ENCODE measurements at places on chromosomes 7 and 10.

DNA sequence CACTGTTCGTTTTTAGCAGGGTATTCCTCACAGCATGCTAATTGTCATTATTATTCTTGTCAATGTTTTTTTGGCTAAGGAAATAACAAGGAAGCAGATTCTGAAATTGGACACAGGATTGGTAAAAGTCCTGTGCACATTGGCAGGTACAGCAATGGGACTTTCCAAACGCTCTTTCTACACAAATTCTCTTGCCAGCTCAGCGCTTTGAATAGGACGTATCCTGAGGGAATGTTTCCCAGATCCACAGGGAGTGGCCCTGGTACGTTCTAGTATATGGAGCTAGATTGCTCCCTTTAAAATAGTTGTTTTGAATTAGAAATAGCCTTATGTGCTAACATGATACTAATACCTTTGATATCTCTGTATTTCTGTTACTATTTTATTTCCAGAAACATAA is 82.8 kb upstream of the GRB10 start:
- DNase-seq, result no peak

DNA sequence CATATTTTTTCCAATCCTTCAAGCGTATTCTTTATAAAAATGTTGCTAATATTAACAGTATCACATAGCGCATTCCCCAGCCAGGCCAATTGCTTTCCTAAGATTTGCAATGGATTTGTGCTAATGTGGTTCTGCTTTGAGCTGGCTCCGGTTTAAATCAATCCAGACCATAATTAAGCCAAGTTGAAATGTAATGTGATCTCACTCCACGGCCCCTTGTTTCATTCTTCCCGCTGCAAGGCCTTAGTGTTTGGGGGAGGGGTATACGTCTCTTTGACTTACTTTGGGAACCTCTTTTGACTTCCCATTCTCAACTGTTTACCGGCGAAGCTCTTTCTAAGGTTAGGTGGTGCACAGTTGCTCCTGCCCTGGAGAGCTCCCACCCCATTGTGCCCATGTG is 86.4 kb downstream of the PRPF18 start:
- no peak for DNase-seq

- no peak for DNase-seq
Observed at GRCh38 chr10:131748191-131748590, 152.6 kb upstream of the PPP2R2D start.

DNA sequence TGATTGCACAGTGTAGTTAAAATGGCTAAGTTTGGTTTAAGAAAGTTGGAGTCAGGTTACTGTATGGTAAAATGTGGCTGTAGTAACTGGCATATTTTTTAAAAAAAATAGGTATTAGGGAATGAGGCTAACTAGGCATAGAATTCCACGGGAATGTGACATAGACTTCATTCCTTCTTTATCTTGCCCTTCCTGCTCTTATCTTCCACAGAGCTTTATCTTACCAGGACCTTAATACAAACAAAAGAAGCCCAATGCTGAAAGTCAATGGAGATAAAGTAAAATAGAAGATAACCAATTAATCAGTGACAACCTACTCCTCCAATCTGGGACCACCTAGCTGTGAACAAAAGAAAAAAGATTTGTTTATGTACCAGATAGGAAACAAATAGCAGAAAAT is 58.1 kb downstream of the TET1 start:
- DNase-seq, result no peak

DNA sequence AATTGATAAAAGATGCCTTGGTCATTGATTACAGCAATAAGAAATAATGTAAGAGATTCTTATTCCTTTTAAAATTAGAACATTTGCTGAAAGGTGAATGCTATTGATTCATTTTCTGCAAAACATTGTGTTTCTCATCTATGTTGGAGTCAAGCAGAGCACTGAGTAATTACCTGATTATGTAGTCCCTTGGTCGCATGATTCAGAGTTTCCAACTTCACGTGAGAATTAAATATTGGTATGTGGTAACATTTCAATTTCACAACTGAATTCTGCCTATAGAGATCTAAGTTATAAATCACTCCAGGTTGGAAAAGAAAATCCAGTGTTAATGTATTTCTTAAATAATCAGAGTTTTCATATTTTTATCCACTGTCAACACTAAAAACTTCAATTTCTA is 701.4 kb downstream of the PHTF2 start:
- no peak for DNase-seq

GRCh38 chr7:55325371-55325792 is 39.8 kb upstream of the LANCL2 start:
- DNase-seq, result peak; percentile 83

DNA sequence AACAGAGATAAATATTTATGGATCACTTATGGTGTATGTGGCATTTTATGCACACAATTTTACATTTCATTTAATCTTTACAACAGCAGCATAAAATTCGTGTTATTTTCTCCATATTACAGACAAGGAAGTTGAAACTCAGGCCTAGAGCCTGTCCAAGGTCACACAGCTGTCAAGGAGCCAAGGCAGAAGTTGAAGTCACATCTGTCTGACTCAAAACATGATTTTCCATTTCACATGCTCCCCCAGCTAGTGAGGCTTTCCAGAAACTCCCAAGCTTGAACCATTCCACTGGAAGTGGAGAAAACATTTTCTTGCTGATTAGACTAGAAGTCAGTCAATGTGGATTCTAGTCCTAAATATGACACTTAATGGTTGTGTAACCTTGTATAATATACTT is 110.5 kb downstream of the HECTD2 start:
- no peak for DNase-seq

Measured in hepatic stellate cell (primary cell).